Stimulated activated CD4-positive, alpha-beta T cell treated with anti-CD3 and anti-CD28 coated beads, TNF-alpha, amount 100 ng/mL, for 4 hours (primary cell): ENCODE measurements at places on chromosomes 13 and 19.

DNA sequence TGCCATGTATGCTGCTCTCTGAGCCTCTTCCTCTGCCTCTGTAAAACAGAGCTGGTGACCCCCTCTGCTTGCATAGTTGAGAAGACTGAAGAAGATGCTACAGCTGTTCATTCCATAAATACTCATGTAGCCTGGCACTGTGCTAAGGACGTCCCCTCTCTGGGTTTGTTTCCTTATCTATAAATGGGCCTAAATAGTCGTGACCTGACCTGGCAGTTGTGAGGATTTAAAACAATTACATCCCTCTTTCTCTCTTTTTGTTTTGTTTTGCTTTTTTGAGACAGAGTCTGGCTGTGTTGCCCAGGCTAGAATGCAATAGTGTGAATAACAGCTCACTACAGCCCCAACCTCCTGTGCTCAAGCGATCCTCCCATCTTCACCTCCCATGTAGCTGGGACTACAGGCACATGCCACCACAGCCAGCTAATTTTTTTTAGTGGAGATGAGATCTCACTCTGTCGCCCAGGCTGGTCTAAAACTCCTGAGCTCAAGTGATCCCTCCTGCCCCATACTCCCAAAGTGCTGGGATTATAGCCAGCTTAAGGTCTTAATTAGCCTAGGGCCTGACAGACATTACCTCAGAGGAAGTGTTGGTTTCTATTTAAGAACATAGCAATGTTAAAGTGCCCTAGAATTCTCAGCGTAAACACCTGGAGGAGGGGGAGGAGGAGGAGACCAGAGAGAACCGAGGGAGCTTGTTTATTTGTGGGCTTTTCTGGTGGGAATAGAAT is 4.6 kb downstream of the WDR62 start:
- no peak for DNase-seq

- DNase-seq: no peak
These were observed 4.9 kb downstream of the ONECUT3 start for GRCh38 chr19:1758231-1758577.

DNA sequence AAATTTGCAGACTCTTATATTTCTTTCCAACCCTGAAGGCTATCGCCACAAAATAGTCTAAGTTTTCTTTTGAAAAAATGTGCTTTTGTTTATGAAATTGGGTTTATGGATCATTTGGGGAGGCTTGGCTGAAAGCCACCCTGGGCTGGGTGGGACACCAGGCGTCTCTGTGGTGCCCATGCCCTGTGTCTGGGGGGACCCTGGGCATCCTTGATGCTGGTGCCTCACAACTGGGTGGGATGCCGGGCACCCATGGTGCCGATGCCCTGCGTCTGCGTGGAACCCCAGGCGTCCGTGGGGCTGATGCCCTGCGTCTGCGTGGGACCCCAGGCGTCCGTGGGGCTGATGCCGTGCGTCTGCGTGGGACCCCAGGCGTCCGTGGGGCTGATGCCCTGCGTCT is 105.0 kb downstream of the RAB20 start:
- no peak for DNase-seq

GRCh38 chr13:110045202-110045601 is 258.8 kb upstream of the IRS2 start:
- DNase-seq: no peak

GRCh38 chr13:102692491-102692826 is 2.4 kb downstream of the METTL21C start:
- DNase-seq: no peak

DNA sequence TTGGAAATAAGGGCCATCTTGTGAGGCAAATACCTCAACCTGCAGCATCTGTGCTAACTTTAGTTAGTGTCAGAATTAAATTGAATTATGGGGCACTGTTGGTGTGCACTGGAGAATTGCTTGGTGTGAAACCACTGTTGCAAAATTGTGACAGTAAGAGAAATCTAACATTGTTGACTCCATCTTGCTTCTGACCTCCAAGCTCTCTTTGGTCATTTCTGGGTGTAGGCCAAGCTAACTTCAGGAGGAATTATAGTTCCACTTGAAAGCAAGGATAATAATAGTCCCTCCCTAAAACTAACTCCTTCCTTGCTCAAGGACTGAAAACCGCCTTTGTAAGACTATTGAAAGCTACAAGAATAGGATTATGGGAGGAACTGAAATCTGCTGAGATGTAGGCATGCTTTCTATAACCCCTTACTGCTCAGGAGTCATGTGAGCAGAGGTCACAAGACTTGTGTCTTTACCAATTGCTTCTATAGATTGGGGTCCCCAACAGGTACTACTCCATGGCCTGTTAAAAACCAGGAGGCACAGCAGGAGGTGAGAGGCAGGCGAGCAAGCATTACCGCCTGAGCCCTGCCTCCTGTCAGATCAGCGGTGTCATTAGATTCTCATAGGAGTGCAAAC is 24.9 kb upstream of the GAS6 start:
- DNase-seq: no peak

GRCh38 chr19:21317821-21318220 is 11.4 kb downstream of the ZNF708 start:
- no peak for DNase-seq

- DNase-seq: no peak
These were observed 4.2 kb downstream of the PRR36 start for GRCh38 chr19:7869910-7870511.

DNA sequence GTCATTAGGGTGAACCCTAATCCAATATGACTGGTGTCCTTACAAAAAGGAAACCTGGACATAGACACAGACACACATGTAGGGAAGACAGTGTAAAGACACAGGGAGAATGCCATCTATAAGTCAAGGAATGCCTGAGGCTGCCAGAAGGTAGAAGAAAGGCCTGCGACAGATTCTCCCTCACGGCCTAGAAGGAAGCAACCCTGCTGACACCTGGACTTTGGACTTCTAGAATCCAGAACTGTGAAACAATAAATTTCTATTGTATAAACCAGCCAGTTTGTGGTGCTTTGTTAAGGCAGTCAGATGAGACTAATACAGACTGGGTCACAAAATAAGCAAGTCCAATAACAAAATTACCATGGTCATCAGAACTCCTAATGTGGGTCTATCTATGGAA is 120.4 kb downstream of the ENOX1 start:
- DNase-seq: no peak

GRCh38 chr19:22526661-22527272 is 104.6 kb upstream of the ZNF98 start:
- no peak for DNase-seq

- no peak for DNase-seq
These were observed 56.6 kb upstream of the GPC6 start for GRCh38 chr13:93169980-93170379.

- no peak for DNase-seq
These were observed 8.8 kb downstream of the ZIC2 start for GRCh38 chr13:99990126-99990977.

GRCh38 chr13:79457390-79457789 is 23.6 kb upstream of the NDFIP2 start:
- no peak for DNase-seq

DNA sequence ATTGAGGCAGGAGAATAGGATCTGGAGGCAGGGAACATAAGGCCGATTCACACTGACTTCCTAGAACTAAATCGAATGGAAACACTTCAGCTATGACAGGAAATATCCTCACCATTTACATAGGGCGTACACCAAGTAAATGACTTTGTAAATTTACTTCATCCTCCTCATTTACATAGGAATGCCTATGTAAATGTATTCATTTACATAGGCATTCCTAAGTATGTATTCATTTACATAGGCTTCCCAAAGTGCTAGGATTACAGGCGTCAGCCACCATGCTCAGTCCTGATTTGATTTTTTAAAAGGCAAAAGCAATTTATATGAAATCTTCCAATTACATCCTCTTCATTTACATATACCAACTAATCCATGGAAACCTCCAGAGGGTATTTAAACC is 133.1 kb upstream of the RFC3 start:
- DNase-seq: no peak

DNA sequence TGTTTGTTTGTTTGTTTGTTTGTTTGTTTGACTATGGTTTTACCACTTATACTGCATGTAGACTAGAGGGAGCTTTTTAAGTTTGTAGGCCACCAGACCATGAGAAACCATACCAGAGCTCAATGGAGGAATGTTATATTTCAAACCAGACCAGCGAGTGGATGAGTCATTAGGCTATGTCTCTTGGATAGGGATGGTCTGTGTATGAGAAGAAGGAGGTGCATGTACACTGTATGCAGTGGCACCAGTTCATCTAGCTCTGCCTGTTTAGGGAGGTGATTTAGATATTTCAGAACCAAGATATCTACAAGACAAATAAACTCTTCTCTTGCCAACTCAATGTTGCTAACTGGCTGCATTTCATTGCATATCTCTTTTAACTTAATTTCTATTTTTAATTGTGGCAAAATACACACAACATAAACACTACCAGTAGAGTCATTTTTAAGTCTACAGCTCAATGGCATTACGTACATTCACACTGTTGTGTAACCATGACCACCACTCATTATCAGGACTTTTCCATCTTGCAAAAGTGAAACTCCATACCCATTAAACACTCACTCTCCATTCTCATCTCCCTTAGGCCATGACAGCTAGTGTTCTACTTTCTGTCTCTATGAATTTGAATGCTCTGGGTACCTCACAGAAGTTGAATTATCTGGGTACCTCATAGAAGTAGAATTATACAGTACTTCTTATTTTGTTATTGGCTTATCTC is 29.2 kb downstream of the SYDE1 start:
- DNase-seq: no peak

DNA sequence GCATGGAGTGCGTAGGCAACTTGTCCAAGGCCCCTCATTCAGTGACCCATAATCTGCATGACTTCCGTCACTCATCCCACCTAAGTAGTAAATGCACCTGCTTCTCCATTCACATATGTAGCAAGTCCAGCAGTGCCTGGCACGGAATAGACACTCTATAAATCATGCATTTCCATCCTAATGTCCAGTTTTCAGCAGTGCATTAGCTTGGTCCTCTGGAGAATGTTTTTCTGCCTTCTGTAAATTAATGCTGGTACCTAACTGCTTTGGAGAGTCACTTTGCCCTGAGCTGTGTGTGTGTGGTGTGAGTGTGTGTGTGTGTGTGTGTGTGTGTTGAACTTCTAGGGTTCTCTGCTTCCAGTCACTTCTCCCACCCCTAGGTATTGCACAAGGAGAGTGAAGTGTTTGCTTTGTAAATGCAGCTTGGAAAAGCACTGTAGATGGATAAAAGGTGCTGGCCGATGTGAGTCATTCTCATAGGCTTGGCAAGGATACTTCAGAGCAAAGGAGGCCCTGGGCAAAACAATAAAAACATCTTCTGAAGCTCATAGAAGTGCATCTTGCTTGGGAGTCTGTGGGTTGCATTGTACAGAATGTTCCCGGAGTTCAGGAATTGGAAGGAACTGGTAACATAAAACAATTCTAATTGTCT is 181.8 kb downstream of the KATNAL1 start:
- no peak for DNase-seq

DNA sequence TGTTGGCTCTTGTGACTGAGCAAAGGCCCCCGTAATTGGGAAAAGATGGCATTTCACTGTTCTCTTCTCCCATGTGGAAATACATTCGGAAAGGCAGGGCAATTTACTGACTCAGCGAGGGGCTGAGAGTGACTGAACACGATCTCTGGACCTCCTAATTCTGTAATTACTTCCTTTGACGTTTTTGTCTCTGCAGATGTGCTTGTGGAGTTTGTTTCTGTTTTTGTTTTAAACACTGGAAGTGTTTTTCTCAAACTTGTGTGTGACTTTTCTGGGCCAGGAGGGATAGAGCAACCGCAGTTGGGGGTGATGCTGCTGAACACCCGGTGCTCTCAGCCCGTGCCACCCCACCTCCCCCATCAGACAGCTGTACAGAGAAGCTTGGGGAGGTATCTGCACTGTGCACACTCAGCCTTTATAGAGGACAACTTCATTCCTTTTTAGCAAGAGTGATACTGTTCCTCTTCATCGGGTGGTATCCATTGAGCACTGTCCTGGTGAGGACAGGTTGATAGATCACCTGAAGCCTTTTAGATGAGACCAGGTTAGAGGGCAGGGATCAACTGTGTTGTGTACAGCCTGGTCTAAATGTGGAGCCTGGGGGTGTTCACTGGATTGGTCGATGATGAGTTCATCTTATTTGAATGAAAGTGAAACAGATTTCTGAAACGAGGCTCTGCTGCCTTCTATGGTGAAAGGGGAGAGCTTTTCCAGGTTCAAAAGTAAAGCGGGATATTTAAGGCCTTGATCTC is 117.4 kb downstream of the ESD start:
- no peak for DNase-seq

DNA sequence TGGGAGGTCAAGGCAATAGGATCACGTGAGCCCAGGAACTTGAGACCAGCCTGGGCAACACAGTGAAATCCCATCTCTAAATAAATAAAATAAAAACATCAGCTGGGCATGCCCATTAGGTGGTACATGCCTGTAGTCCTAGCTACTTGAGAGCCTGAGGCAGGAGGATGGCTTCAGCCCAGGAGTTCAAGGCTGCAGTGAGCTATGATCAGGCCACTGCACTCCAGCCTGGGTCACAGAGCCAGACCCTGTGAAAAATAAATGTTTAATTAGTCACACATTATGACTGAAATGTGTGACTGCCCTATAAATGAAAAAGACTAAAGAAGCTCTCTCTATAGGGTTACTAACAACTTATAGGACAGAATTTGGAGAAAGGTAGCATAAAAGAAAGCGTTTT is 37.7 kb downstream of the USP12 start:
- no peak for DNase-seq

- no peak for DNase-seq
These were observed 12.2 kb upstream of the BCAM start for GRCh38 chr19:44796701-44797115.

DNA sequence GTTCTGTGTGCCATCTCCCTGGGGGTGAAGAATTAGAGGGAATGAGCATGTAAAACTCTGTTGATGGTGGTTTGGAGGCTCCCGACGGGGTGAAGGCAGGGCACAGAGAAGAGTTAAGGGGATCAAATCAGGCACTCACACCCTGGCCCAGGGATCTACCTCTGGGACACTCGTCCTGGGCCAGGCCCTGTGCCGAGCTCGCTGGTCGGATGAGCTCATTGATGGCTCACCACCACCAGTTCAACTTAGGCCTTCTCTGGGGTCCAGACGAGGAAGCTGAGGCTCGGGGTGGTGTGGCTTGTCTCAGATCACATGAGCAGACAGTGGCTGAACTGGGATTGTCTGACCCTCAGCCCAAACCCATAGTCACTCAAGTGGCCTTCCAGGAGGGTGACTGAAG is 1.6 kb downstream of the NACC1 start:
- DNase-seq: no peak

GRCh38 chr13:97905517-97905916 is 48.0 kb upstream of the IPO5 start:
- no peak for DNase-seq

- DNase-seq: no peak
These were observed 892.9 kb downstream of the EFNB2 start for GRCh38 chr13:105642511-105642958.
